ENCODE measurements at places on chromosomes 4 and X.

DNA sequence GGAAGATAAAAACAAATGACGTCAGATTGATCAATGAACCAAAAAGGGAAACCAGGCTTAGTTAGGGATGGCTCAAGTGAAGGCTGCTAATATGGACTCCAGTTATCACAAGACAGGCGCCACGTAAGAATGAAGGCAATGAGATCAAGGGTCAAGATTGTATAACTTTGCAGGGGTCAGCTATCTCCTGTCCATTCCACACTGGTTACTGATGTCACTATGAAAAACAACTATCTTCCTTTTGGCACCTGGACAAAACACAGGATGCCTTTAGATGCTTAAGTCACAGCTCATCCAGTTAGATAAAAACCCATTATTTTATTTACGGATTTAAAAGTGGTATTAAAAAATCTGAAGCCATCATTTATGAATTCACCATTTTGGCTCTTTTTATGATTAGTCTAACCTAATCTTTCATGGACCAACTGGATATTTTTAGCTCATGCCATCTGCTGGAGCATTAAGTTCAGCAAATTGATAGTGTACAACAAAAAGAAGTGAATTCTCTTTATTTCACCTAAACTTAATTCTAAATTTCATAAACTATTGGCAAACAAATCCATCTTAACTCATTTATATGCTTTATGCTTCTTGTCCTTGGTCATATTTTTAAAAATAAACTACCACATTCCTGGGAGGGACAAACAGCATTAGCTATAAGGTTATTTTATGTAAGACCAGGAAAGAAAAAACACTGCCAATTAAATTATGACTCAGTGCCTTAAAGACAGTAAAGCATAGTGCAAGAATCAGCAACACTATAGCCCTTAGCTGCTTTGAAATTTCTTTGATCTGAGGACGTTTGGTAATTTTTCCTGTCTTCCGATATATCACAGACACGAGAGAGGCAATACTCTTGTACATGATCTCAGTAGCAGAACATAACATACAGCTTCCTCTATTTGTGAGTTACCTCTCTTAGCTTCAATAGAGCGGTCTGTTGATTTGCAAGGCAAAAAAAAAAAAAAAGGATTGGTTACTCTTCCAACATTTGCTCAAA is 27.0 kb downstream of the DHX15 start:
- no peak for DNase-seq

DNA sequence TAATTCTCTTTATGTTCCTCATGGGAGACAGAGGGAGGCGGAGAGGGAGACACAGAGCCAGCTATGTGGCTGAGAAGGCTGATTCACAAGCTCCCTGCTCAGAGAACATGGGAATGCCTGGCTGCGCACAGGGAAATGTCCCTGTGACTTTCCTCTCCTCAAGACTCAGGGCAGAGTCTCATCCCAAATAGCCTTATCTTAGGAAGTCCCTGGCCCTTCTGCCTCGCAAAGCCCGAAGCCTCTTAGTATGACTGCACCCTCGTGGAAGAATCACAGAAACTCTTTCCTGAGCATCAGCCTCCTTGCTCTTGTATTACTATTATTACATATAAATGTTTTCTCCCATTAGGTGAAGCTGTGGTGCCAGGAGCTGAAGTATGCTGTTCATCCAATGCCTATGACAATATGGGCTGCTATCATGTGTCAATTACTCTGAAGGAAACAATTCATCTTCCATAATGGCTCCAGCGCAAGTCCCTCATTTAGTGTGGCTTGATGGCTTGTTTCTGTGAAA is 230.5 kb downstream of the MGST2 start:
- no peak for DNase-seq

DNA sequence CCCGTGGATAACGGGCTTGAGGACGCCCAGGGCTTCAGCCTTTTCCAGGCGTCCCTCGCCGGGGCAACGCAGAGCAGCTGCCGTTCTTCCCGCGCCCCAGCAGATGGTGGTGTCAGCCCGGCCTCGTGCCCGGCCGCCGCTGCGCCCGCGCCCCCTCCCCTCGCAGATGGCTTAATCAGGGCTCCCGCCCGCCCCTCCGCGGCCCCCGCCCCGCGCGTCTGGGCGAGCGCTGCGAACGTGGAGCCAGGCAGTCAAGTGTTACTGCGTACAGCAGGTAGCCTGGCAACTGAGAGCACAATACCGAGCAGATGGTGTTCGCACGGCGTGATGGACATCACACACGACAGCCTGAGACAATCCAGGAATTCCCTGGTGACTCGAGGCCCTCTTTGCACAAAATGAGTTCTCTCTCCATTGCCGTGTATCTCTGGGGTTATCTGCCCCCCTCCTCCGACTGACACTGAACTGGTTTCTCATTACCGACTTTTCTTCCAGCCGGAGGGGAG is 69.3 kb downstream of the MGST2 start:
- DNase-seq, result no peak

GRCh38 chr4:183936047-183936446 is 30.9 kb downstream of the STOX2 start:
- no peak for DNase-seq

DNA sequence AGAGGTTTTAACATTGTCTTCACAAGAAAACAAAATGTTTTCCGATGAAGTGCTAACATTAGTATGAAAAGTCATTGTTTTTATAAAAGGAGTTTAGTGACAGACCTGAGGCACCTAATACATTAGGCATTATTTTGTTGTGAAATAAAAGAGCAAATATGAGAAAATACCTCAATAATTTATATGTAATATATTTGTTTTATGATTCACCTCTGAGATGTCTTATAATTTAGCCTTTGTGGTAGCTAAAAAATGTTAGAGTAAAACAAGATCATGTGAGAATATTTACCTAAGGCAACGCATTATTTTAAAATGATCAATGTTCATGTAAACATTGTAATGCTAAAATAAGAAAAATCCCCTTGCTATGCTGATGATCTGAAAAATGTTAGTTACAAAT is 100.9 kb upstream of the WDFY3 start:
- DNase-seq, result no peak

GRCh38 chr4:141153751-141154510 is 20.7 kb upstream of the RNF150 start:
- DNase-seq, result no peak

GRCh38 chr4:111214371-111214770 is 591.5 kb upstream of the PITX2 start:
- no peak for DNase-seq

- DNase-seq, result no peak
These were observed 209.7 kb upstream of the PRPS2 start for GRCh38 chrX:12581546-12581945.

DNA sequence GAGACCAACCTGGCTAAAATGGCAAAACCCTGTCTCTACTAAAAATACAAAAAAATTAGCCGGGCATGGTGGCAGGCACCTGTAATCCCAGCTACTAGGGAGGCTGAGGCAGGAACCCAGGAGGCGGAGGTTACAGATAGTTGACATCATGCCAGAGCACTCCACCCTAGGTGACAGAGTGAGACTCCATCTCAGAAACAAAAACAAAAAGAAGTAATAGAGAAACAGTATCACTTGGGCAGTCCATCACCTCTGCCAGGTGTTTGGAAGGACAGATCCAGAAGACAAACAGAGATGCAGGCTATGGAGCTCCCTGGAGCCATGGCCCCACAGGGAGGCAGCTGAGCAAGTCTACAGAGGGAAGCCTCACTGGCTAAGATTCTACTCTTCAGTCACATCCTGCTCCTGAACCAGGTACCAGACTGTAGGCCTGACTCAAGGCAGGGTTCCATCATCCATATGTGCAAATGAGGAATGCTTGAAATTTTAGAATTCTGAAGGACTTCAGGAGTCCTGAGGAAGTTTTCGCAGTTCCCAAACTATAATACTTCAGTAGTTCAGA is 81.4 kb upstream of the CPEB2 start:
- no peak for DNase-seq

DNA sequence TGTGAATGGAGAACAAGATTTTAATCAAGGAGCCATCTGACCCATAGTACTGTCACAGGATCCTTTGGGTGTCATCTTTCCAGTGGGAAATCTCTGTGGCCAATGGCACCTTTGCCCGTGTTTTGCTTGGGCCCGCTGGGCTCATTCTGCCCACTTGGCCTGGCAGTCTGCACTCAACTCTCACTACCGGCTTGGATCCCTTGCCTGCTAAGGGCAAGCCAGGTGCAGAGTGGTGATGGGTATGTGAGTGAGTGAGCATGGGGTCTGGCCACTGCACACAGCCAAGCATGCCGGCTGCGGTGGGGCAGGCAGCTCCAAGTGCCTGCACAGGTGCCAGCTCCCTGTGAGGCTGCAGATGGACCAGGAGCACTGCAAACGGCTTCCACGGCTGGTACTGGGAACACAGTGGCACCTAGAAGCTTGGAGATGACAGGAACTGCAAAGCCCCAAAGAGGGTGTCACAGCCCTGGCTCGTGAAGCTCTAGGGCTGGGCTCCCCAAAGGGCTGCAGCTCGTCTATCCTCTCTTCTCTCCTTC is 454.5 kb downstream of the TMA16 start:
- no peak for DNase-seq

DNA sequence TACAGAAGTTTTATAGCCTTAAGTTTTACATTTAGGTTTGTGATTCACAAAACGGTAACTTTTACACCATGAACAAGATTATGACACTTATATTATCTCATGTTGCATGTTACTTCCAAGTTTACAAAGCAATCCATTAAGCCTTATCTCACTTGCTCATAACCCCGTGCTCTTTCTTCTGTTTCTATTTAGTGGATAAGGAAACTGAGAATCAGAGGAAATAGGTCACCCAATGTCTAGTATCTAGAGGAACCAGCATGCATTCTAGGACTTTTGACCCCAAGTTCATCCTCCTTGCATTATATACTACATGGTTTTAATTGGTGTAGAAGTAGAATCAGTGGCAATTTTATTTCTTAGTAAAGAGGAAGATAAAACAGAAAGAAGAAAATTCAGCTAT is 67.0 kb upstream of the ANXA3 start:
- DNase-seq, result no peak

DNA sequence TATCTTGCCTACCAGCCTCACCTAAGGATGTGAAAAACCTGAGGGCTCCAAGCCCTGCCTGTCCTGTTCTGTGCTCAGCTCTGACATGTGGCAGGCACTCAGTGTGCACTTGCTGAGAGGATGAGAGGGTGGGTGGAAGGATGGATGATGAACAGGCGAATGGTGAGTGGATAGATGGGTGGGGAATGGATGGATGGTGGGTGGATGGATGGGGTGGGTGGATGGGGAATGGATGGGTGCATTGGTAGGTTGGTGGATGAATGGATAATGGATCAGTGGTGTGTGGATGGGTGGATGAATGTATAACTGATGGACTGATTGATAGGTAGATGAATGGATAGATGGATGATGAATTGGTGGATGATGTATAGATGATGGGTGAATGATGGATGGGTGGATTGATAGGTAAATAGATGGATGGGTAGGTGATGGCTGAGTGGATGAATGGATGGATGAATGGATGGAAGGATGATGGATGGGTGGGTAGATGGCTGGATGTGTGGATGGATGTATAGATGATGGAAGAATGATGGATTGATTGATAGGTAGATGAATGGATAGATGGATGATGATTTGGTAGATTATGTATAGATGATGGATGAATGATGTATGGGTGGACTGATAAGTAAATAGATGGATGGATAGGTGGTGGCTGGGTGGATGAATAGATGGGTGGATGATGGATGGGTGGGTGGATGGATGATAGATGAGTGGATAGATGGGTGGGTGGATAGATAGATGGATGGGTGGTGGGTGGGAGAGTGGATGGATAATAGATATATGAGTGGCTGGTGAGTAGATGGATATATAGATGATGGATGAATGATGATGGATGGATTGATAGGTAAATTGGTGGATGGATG is 69.3 kb upstream of the NKX1-1 start:
- no peak for DNase-seq

GRCh38 chr4:128700659-128701350 is 108.7 kb upstream of the JADE1 start:
- DNase-seq, result no peak

DNA sequence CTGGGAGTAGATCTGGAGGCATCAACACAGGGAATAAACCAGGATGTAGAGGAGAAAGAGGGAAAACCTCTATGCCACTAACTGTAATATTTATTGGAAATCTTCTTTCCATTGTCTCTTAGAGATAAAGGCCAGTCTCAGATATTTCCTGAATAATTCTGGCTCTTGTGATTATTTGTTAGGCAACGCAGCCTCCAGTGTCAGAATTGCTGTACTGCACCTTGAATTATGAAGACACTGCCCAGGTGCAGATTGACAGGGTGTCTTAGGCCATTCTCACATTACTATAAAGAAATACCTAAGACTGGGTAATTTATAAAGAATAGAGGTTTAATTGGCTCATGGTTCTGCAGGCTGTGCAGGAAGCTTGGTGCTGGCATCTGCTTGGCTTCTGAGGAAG is 100.7 kb upstream of the ZDHHC15 start:
- no peak for DNase-seq
